Foreskin keratinocyte (primary cell): ENCODE measurements at places on chromosomes 12 and 14.

- no peak for DNase-seq
Measured at GRCh38 chr12:121663610-121663929, 5.9 kb downstream of the MORN3 start.

- no peak for DNase-seq
Measured at GRCh38 chr14:72104011-72104613, 171.9 kb downstream of the RGS6 start.

DNA sequence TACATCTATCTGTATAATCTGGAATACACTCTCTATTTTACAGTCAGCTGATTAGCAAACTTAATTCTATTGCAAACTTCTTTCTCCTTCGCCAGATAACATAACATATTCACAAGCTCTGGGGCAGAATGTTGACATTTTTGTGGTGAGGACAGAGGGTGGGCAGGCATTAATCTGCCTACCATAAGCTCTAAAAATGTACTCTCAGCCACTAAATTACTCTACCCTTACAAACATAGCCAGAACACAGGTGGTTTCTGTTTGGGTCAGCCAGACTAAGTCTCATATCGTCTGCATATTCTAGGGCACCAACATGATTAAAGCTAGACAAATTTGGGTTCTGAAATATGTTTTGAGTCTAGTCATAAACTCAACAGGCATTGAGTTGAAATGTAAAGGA is 90.1 kb downstream of the SLC6A15 start:
- DNase-seq, result no peak

GRCh38 chr12:43882578-43883178 is 46.8 kb downstream of the TMEM117 start:
- DNase-seq, result no peak

- no peak for DNase-seq
Measured at GRCh38 chr12:1167784-1168183, 176.8 kb downstream of the ERC1 start.

DNA sequence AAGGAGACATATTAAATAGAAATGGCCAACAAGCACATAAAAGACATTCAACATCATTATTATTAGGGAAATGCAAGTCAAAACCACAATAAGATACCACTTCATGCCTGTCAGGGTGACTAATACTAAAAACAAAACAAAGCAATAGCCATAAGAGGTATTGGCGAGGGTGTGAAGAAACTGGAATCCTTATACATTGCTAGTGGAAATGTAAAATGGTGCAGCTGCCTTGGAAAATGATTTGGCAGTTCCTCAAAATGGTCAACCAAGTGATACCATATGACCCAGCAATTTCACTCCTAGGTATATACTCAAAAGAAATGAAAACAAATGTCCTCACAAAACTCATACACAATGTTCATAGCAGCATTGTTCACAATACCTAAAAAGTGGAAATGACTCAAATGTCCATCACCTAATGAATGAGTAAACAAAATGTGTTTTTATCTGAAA is 27.0 kb downstream of the GPR135 start:
- DNase-seq, result peak; percentile 68

- DNase-seq, result no peak
Measured at GRCh38 chr12:110798461-110798860, 48.3 kb upstream of the CCDC63 start.

DNA sequence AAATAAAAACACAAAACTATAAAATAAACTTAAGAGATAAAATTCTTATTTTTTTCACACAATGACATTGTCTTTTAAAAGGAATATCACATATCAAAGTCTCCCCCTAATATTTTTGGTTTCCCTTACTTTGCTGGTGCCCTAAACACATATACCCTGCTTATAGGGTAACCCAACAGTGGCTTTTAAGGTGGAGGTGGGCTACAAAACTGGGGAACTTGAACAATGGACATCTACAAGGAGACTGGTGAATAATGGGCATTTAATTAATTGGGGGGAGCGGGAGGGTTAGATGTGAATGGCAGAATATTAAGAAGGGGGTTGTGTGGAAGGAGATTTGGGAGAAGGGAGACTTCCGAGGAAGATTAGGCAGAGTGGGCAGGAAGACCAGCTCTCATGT is 9.6 kb downstream of the B4GALNT1 start:
- no peak for DNase-seq

DNA sequence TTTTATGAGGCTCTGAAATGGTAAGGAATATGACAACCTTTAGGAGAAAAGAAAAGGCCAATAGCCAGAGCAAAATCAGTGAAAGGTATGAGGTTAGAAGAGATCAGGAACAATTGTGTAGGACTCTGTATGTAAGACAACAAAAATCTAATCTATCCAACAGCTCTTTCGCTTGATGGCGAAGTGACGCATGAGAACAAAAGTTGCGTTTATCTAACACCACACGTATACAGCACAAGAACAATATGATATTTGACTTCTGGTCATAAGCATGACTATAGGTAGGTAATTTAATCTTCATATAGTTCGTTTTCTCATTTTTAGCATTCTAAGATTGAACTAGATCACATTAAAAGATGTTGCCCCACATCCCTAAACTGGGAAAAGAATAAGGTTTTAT is 1.5 kb downstream of the CLECL1 start:
- DNase-seq, result no peak

- DNase-seq, result no peak
Measured at GRCh38 chr12:70178038-70178437, 65.2 kb upstream of the CNOT2 start.
